ENCODE measurements at places on chromosomes 7 and 10. TPM values are rescaled to one million over a fixed set of nuclear protein-coding genes. Genes with fewer than 3 reads are reported as not detected.

ZNF862 gene
- polyA plus RNA-seq: 10.0 TPM

ZNF735 gene
- polyA plus RNA-seq: not detected

PLAU gene
- polyA plus RNA-seq: 1.8 TPM

VPS37D gene
- 20.4 TPM for polyA plus RNA-seq

SPDYE6 gene
- polyA plus RNA-seq: not detected
